Ascending aorta (tissue), 2 donors: ENCODE measurements at places on chromosomes 2 and 18. TPM values are rescaled to one million over a fixed set of nuclear protein-coding genes. Genes with fewer than 3 reads are reported as not detected.

The GPC1 gene
- 123 TPM for total RNA-seq

GRCh38 chr2:241312082-241312481, 3.4 kb downstream of the HDLBP start:
- no peak for DNase-seq

DNA sequence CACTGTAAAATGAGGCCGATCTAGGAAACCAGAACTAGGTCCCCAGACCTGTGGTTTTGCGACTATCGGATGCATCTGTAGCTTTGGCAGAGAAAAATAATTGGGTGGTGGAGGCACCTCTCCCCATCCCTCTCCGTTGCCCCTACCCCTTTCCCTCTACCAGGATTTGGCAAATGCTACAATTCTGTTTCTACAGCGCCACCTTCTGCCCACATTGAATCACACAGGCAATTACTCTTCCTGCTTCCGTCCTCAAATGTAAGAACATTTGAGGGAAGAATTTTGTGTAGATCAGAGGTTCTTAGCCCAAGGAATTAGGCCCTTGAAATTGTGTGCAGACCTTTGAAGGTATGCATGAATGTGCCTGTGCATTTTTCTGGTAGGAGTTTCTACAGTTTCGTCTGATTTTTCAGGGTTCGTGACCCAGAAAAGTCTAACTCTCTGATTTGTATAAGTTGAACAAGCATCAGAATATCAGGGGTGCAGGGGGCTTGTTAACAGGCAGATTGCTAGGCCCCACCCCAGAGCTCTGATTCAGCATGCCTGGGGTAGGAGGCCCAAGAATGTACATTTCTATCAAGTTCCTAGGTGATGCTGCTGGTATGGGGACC, 11.2 kb downstream of the ATP6V1B1 start:
- DNase-seq: no peak

DNA sequence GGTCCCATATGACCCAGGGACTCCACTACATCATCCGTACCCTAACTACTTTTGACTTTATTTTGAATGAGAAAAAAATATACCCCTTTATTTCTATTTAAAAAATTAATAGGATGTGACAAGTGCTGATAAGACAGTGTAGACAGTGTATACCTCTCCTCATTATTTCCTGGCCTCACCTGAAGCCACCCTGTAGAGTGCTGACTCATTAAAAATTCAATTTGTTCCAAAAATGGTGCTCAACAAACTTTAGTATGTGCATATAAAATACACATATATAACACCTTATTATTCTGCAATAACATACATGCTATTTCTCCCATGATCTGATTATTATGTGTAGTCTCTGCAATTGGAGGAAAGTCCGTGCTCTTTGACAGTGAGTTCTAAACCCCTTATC, 20.8 kb downstream of the NOL4 start:
- DNase-seq: no peak
